Right renal cortex interstitium (tissue), 3 donors: ENCODE measurements at places on chromosomes 5 and 9. TPM values are rescaled to one million over a fixed set of nuclear protein-coding genes. Genes with fewer than 3 reads are reported as not detected.

DNA sequence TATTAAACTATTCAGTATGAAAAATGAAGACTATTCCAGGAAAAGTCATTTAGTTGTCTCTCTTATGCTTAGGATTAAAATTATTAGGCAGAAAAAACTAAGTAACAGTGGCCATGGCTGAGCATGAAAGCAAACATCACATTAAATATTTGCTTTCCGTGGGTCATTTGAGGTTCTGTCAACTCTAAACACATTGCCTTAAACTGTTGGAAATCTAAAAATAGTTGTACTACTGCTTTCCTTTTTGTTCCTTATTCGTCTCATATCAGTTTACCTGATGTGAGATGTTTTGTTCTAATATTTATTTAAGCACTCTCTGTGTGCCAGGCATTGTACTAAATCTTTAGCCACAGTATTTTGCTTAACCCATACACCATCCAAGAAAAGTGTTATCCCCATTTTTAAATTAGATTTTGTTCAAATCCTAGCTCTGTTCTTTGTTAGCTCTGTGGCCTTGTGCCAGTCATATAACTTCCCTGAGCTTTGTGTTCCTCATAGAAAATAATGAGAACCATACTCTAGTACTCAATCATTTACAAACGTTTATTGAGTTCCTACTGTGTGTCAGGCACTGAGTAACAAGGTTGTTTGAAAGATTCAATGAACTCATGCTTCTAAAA lies 18.7 kb upstream of the ZNF608 start:
- DNase-seq = no peak

- no peak for DNase-seq
These were observed 28.3 kb upstream of the IL33 start for GRCh38 chr9:6187272-6187671.

GRCh38 chr5:122665051-122665450 lies 109.8 kb upstream of the SNX2 start:
- no peak for DNase-seq

GTF3C5 gene
- polyA plus RNA-seq = 64.1 TPM

CD74 gene
- 272 TPM for polyA plus RNA-seq

DNA sequence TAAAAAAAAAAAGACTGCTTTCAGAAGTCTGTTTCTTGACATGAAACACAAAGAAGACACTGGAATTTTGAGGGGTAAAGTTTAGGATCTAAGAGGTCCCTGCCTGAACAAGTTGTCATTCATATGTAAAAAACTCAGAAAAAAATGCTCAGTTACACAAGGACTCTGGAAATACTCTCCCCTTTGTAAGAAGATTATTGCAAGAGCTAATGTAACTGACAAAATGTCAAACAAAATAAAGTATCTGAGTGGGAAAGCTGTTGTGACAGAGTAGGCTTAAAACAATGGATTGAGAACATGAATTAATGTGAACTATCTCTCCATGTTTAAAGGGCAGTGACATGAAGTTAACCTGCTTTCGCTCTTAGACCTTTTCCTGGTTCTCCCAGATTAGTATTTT lies 416.7 kb upstream of the TYRP1 start:
- DNase-seq = no peak

ZFP2 gene
- polyA plus RNA-seq = 7.7 TPM

DNA sequence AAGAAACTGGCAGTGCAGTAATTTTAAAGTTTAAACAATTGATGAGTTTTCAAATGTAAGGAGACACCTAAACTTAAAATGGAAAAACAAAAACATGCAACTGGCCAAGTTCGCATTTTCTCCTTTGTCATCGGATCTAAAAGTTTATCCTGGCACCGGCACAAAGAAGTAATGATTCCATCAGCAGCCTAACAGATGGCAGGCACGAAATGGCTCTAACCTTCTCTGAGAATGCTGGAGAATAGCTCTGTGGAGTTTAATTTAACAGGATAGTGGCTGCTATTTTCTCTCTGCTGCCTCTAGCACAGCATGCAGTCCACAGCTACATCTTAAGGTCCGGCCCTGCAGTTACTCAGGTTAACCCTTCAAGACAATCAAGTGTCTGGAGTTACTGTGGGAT lies 82.2 kb downstream of the PRELID2 start:
- no peak for DNase-seq

GRCh38 chr5:89034588-89034987 lies 151.6 kb upstream of the MEF2C start:
- DNase-seq = no peak

GABRG2 gene
- polyA plus RNA-seq = 0.06 TPM

DNA sequence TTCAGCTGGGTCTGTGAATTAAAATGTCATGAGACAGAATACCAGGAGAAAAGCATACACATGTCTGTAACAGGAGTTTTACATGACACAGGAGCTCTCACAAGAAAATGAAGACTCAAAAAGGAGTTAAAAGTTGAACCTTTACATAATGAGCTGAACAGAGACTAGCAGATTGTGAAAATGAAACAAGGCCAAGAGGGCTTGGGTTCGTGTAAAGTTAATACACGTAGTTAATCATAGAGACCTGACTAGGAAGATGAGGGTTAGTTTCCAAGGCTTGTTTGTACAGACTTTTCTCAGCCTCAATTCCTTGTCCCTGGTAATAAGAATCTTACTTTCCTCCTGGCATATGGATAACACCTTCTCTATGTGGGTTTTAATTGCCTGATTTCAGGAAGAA lies 1294.0 kb downstream of the MAT2B start:
- no peak for DNase-seq

C1QTNF2 gene
- 0.98 TPM for polyA plus RNA-seq

WHRN gene
- 6.2 TPM for polyA plus RNA-seq

UNC5A gene
- 0.10 TPM for polyA plus RNA-seq

GRCh38 chr9:108444400-108445358 lies 411.1 kb downstream of the ACTL7B start:
- no peak for DNase-seq

GGTA1 gene
- polyA plus RNA-seq = 6.4 TPM

GRCh38 chr5:132488590-132488989 lies 2.0 kb downstream of the IRF1 start:
- DNase-seq = no peak

DNA sequence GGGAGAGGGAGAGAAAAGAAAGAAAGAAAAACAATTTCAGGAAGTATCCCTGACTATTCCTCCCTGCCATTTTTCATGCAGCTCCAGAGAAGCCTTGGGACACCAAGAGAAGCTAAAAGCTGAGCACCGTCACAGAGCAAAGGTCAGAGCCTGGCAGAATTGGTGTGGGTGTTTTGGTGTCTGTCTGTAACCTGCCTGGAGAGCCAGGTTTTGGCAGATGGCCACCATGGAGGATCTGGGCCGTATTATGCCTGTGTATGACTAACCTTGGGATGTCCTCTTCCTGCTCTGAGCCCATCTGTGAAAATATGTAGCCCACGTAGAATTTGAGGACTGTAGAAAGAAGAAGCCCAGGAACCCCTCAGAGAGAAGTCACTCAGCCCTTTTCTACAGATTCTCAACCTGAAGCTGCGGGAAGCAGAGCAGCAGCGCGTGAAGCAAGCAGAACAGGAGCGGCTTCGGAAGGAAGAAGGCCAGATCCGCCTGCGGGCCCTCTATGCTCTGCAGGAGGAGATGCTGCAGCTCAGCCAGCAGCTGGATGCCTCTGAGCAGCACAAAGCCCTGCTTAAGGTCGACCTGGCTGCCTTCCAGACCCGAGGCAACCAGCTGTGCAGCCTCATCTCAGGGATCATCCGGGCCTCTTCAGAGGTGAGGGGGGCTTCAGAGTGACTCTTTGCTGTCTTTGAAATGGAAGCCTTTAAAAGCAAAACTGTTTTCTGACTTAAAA lies 18.8 kb downstream of the GLE1 start:
- DNase-seq = peak; percentile 31

DNA sequence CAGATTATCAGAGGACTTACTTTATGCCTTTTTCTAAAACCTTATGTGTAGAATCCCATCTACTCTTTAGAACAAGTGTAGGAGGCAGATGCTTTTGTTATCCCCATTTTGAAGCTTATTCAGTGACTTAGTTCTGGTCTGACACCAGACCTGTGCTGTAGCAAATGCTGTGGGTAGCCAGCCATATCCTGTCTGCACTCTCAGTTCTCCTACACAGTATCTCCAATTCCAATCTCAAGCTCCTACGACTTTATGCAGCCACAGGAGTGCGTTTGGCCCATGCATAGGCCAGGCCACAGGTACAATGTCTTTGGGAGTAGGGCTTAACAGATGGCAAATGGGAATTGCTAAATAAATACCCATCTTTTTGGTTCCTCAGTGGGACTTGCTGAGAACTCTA lies 292.6 kb downstream of the MCTP1 start:
- DNase-seq = no peak

- no peak for DNase-seq
These were observed 424.0 kb upstream of the ZNF462 start for GRCh38 chr9:106438928-106439327.

- no peak for DNase-seq
These were observed 4.1 kb upstream of the PHYKPL start for GRCh38 chr5:178236679-178237078.

- DNase-seq = no peak
These were observed 25.1 kb upstream of the CDKN2AIPNL start for GRCh38 chr5:134436523-134437339.

DNA sequence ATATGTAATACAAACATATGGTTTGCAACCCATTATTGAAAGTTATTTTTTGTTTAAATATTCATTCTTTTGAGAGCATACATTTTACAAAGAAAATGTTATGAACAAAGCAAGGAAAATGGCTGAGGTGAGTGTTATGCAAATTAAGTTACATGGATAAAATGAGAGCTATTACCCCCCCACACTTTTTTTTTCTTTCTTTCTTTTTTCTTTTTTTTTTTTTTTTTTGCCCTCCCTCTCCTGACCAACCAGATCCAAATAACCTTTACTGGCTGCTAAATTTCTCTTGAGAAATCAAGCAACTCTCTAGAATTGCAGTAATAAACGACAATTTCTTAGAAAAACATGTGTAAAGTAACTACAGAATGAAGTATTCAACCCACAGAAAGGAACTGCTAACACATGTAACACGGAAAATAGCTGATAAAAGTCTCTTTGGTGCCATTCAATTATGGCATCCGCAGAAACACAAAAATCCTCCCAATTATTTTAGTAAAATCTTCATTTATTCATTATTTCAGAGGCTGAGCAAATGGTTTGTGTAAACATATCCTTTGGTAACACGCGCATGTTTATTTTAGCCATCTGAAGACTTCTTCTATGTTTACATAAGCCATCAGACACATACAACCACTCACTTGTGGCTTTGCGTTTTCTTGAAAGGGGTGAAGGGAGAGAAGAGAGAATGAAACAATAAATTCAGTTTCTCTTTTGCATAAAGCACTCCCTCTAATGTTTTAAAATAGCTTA lies 216.1 kb downstream of the NFIB start:
- no peak for DNase-seq

ADRA1B gene
- polyA plus RNA-seq = 2.4 TPM

ACSL6 gene
- 1.8 TPM for polyA plus RNA-seq

DNA sequence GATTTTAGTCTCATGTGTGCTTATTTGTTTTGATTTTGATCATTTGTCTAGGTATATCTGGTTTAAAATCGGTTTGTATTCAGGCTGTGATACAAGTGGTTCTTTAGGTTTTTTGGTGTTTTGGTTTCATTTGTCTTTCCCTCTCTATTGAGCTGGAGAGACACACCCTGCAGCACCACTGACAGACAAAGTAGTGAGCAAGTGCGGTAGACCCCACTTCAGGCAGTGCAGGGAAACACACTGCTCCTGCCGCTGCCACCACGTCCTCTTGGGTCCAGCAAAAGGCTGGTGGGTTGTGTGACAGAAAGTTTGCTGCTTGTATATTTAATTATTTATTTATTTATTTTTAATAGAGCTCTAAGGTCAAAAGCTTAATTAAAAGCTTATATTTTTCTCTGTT lies 801.0 kb downstream of the NR2F1-AS1 start:
- no peak for DNase-seq

DNA sequence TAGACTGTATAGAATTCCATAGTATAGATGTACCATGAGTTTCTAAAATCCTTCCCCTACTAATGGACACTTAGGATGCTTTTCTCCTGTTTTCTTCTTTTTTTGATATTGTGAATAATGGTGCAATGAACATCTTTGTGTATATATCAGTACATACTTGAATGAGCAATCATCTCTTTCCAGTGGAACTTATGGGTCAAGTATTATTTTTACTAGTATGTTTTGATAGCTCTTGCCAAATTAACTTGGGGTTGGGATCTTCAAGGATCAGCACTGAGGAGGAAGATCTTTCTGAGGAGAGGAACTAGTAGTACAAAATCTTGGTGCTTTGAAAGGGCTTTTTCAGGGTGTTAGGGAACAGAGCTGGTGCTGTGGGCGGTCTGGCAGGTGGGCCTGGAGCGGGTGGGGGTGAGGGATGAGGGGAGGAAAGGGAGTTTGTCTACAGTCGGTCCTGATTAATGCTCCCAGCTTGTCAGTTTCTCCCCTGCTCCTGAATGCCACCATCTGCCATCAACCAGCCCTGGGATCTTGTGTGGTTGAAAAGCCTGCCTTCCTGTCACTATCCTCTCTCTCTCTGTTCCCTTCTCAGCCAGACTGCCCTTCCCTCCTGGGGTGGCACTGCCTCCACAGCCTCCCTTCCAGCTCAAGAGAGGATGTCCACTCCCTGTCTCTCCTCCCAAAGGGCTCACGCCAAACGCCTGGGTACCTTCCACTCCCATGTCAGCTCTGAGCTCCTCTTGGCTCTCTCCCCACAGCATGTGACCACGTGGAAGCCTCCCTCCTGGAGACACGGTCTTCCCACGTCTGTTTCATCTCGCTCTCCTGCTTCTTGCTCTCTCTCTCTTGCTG lies 185.9 kb downstream of the DAB2IP start:
- no peak for DNase-seq

DNA sequence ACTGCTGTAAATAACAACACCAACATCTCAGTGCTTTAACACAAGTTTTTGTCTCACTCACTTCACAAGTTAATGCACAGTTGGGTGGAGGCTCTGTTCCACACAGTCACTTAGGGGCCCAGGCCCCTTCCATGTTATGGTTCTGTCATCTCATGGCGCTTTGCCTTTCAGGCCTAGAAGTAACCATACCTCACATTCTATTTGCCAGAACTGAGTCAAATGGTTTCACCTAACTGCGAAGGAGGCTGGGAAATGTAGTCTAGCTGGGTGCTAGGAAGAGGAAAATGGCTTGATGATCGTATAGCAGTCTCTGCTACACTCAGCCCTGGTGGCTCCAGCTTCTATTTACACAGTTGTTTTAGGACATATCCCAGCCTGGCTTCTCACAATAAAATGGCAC lies 23.1 kb upstream of the MVB12B start:
- DNase-seq = no peak

DNA sequence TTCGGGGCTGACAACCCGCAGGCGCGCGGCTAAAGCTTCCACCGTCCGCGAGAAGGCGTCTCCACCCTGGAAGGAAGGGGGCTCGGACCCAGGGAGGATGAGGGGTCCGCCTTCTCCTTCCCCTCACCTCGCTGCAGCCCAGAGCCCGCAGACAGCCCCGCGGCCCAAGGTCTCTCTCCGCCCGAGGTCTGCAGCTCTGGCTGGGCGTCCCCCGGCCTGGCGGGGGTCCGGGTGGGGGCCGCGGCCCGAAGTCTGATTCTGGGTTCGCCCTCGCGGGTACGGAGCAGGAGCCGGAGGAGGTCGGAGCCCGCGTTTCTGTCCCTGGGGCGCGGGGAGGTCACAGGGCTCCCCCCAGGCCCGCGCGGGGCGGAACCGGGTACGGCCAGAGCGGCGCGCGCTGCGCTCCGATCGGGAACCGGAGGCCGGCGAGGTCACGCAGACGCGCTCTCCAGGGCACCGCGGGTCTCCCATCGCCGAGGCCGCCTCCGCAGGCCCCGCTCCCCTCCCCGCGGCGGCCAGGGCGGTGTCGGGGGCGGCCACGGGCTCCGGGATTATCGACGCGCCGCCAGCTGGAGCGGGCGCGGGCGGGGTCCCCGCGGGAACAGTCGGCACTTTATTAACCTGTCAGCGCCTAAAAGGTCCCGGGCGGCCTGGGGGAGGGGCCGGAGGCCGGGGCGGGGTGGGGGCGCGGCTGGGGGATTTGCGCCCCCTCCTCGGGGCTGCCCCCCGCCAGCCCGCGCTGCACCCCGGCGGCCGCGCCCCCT lies 11.6 kb downstream of the LHX3 start:
- DNase-seq = no peak

DMRT3 gene
- polyA plus RNA-seq = 0.99 TPM
